ENCODE measurements at places on chromosomes 7 and 10.

GRCh38 chr10:24425151-24425550 lies 216.2 kb downstream of the KIAA1217 start:
- no peak for DNase-seq

DNA sequence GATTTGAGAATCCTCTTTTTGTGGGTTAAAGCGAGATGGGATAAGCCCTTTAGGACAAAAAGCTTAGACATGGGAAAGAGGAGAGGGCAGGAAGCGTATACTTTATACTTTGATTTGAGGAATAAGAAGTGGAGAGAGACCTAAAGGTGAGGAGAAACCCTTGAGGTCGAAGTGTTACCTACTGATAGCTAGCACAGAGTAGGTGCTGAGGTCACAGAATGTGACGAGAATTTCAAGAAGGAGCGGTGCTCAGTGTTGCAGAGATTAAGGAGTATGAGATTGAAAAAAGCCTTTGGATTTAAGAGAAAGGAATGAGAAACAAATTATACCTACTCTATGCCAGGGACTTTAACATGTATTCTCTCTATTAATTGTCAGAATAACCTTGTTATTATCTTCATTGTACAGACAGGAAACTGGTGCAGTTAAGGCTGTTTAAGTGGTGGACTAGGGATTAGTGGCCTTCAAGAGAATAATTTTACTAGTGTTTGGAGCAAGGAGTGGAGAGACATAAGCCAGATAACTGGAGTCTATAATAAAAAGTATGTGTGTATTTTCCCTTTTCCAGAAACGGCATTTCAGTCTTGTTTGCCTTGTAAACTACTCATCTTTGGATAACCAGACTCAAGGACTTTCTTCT lies 8.8 kb downstream of the CAPZA2 start:
- DNase-seq: no peak

GRCh38 chr7:83824214-83824613 lies 175.3 kb upstream of the SEMA3E start:
- no peak for DNase-seq

DNA sequence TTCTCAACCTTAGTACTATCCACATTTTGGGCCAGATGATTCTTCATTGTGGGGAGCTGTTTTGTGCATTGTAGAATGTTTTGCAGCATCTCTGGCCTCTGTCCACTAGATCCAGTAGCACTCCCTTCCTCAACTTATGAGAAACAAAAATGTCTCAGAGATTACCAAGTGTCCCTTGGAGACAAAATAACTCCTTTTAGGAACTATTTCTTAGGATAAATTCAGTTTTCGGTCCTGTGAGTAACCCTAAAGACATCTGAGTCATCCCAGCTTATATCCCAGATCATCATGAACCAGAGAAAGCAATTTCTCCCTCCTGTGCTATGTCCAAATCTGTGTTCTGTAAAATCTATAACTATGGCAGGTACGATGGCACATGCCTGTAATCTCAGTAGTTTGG lies 266.6 kb upstream of the PHYHIPL start:
- DNase-seq: no peak

- DNase-seq: no peak
Observed at GRCh38 chr7:6092953-6093354, 61.8 kb downstream of the ANKRD61 start.

DNA sequence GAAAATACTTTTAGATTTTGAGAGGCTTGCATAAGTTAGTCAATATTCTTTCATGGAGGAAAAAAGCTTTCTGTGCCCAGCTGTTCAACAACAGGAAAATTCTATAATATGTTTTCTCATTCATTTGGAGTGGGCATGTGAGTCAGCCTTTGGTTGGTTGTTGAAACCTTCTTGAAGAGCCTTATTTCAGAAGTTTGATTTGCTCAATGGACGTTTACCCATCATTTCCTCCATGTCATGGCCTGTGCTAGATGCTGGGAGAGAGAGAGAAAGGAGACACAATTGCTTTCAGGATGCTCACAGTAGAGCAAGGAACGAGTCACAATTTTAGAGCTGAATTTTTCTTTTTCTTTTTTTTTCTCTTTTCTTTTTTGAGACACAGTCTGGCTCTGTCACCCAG lies 181.7 kb downstream of the PRKCQ start:
- no peak for DNase-seq

- DNase-seq: no peak
Observed at GRCh38 chr7:38284553-38284952, 11.1 kb upstream of the TARP start.

GRCh38 chr7:78939669-78940068 lies 513.8 kb downstream of the MAGI2 start:
- no peak for DNase-seq

DNA sequence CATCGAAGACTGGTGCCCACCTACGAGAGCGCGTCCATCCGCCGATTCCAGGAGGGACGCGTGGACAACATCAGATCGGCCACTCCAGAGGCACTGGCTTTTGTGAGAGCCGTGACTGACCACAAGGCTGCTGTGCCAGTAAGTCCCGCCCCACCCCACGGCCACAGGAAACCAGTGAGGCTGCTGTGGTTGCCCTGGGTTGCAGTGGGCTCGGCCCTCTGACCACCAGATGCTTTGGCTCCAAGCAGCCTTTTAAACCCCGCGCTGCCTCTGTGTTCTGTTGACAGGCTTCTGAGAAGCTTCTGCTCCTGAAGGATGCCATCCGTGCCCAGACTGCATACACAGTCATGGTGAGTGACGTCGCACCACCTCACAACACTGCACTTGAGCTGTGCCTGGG lies 24.4 kb upstream of the C10orf53 start:
- no peak for DNase-seq

DNA sequence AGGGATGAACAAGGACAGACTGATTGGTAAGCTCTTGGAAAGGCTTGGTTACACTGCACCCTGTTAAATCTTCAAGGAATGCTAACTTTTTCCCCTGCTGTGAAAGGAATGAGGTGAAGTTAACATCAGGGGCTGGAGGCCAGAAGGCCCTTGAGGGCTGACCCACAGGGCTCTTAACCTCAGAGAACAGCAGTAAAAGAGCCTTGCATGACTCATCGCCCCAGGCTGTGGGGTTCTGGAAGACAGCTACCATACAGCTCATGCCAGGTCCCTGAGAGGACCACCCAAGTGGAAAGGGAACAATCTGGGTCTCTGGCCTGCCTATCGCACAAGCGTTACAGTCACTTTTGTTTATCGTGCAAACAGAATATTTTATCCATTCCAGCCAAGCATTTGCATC lies 54.4 kb downstream of the CYP2C9 start:
- DNase-seq: no peak

DNA sequence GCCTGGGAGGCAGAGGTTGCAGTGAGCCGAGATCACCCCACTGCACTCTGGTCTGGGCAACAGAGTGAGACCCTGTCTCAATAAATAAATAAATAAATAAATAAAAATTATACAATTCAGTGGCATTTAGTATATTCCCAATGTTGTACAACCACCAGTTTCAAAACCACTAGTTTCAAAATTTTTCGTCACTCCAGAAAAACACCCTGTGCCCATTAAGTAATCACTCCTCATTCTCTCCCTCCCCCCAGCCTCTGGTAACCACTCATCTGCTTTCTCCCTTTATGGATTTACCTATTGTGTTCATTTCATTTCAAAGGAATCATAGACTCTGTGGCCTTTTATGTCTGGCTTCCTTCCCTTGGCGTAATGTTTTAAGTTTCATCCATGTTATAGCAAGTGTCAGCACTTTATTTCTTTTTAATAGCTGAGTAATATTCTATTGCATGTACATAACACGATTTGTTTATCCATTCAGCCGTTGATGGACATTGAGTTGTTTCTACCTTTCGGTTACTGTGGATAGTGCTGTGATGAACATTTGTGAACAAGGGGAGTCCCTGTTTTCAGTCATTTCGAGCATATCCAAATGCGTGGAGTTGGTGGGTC lies 29.4 kb upstream of the GOLGA7B start:
- DNase-seq: no peak

DNA sequence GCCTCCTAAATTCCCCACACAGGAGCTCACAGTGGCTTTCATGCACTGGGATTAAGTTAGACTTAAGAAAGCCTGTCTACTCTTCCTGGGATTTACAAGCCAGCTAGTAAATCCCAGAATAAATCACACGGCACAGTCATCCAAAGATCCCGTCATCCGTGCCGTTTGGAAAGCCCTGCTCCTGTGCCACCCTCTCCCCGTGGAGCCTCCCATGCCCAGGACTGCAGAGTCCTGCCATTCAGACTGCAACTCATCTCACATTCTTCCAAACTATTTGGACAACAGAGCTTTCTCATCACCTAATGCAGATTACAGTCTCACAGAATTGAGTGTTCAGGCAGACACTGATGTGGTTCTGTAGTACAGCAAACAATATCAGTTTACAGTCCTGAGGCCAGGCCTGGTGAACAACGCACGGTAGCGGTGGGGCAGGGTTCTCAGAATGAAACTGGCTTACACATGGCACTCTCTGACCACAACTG lies 166.5 kb downstream of the EGFR start:
- DNase-seq: no peak

- no peak for DNase-seq
Observed at GRCh38 chr10:76111986-76112825, 680.8 kb downstream of the LRMDA start.

DNA sequence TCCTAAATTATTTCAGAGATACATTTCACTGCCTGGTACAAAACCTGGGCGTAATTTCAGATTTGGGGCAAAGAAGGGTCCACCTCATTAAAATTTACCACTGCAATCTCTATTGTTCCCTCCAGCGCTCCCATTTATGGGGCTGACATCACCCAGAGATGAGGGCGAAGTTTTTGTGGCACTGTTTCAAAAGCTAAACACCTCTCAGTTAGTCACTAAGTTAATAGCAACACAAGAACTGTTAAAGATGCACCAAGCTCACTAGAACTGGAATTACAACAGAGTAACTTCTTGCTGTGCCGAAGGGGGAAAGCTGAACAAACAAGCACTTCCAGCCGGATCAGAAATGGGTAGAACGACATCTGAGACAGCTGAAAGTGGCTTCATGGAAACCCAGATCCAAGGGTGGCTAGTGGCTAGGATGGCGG lies 179.4 kb downstream of the GATA3 start:
- DNase-seq: no peak

DNA sequence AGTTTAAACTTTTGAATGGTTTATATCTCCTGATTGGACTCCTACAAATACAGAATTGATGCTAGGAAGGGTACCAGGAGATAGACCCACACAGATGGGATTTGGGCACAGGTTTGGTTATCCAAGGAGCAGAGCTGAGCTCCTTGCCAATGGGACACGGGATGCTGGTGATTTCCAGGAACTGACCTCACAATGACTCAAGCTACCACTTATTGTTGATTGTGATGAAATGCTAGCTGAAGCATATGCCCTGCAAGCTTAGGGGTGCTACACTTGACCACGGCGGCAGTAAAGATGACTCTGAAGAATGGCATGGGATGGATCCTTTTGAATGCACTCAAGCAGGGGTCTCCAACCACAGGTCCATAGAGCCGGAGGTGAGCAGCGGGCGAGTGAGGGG lies 45.5 kb upstream of the VKORC1L1 start:
- no peak for DNase-seq

DNA sequence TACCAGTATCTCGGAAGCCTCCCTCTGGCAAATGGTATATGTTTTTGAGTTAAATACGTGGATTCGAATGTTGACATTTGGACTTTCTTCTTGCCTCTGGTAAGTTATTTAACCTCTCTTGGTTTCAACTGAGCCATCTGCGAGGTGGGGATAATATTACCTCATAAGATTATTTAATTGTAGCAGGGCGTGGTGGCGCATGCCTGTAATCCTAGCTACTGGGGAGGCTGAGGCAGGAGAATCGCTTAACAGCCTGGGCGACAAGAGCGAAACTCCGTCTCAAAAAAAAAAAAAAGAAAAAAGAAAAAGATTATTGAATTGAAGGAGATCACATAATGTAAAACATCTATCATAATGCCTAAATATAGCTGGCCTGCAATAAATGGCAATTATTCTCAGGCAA lies 396 bp upstream of the TAF5 start:
- no peak for DNase-seq

- DNase-seq: no peak
Observed at GRCh38 chr7:29105752-29106668, 40.3 kb downstream of the CPVL start.

GRCh38 chr7:36279926-36280315 lies 109.7 kb upstream of the ANLN start:
- no peak for DNase-seq

GRCh38 chr7:101996131-101996691 lies 178.8 kb downstream of the CUX1 start:
- DNase-seq: no peak

- no peak for DNase-seq
Observed at GRCh38 chr10:91944880-91945630, 21.5 kb downstream of the BTAF1 start.

DNA sequence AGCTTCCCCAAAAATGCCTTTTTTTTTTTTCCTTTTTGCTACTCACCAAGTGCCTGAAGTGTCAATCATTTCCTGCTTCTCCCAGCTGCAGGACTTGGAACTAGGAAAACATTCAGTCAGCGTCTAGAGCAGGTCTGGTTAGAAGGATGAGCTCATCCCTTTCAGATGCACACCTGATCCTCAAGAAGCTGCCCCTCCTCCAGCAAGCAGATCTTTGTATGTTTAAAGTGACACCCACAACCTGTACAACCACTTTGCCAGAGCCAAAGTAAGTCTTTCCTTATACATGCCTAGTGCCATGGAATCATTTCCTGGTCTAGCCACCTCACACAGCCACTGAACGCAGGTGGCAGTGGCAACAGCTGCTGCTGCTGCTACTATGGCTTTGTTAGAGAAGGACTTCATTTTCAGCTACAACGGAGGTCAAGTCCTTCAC lies 10.4 kb upstream of the USP54 start:
- DNase-seq: peak; percentile 88

DNA sequence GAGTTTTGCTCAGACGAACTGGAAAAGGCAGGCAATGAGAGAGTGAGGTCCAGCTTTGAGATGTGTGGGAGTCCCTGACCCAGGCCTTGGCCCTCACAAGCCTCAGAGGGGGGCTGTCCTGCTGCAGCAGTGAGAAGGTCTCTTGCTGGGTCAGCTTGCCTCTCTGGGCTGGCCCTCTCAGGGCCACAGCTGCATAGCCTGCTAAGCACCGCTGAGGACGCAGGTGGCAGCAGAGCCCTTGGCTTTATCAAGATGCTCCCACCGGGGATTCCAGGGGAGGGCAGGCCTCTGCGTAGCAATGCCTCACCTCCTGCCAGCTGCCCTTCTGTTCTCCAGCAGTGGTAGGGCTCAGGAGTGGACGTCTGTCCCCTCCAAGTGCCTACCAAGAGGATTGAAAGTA lies 128.7 kb downstream of the COBL start:
- no peak for DNase-seq
